NCI-H1417 treated with DMSO at 0.1 percent for 48 hours (cell line): ENCODE measurements at places on chromosomes 6 and 20.

GRCh38 chr20:4560667-4561066 is 161.0 kb upstream of the PRND start:
- DNase-seq = no peak

DNA sequence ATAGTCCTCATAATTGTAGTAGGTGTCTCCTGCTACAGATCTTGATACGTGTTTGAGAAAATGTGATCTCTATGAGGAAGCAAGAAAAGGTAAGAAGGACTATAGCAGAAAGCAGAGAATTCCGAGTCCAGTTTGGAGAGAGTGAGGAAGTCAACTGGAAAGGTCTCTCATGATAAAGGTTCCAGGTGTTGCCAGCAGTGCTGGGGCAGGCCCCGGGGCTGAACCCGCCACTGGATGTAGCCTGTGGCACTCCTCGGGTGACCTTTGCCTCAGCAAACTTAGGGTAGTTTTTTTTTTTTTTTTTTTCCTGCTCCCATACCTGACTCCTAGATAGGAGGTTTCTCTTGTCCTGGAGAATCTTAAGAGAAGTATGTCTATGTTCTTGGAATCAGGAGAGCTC is 62.8 kb downstream of the FAM120B start:
- no peak for DNase-seq

GRCh38 chr20:12053353-12053752 is 135.7 kb downstream of the BTBD3 start:
- DNase-seq = no peak

- peak; percentile 55 for DNase-seq
Observed at GRCh38 chr6:139029470-139030227, 1.1 kb downstream of the ABRACL start.

GRCh38 chr6:144744720-144745119 is 459.6 kb downstream of the UTRN start:
- DNase-seq = peak; percentile 37

DNA sequence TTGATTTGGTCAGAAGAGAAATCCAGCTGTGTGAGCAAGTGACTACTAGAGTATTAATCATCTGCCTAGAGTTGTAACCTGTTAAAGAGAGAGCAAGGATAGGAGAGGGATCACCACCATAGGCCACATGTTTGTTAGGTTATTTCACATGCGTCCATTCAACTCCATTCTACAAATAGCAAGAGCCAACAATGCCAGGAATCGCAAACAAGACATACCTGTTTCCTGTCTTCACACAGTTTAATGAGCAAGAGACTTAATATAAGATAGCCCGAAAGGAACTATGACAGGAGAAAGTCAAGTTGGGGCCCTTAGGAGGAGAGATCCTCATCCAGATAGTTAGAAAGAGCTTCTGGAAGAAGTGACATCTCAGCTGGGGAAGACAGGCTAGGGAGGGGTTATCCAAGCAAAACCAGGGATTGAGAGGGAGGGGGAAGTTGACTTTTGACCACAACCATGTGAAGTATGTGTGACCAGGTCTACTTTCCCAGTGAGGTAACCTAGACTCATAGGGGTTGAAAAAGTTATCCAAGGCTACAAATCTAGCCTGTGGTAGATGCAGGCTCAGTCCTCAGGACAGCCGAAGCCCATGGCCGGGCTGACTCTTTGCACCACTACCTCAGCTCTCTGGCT is 147.4 kb downstream of the ALDH8A1 start:
- DNase-seq = no peak

GRCh38 chr20:44633187-44633810 is 18.2 kb downstream of the ADA start:
- DNase-seq = no peak

DNA sequence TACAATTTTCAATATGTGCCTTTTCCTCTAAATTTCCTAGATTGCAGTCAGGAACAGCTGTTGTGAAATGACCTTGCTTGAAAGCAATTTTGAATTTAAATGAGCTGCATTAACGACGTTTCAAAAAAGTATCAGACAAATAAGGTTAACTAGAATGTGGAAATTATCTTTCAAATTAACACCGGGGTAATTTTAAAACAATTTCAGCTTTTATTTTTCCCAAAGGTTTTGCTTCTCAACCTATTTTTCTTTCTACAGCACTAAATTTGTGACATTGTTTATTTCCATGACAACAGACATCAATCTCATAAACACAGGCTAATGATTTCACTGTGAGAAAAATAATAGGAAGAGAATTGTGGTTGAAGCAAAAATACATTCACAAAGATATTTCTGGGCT is 38.5 kb downstream of the COL12A1 start:
- DNase-seq = no peak

DNA sequence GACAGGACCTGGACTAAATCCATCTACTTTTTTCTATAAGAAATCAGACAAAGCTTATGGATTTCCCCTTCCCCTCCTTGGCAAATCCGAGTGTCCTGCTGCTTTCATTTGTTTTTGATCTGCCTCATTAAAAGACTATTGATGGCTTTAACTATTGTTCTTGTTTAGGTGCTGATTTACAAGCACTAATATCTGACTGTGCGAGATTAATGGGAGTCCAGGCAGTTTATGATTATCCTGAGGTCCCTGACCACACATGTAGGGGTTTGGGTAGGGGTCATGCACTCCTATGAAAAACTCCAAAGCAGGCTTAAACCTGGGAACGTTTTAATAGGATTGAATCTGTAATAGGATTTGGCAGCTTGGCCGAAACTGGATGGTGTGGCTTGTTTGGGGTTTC is 317.5 kb upstream of the POU3F2 start:
- DNase-seq = no peak

- no peak for DNase-seq
Observed at GRCh38 chr20:39993742-39994141, 695.3 kb downstream of the MAFB start.

GRCh38 chr20:22918286-22918983 is 116.7 kb upstream of the SSTR4 start:
- peak; percentile 55 for DNase-seq

GRCh38 chr6:44504301-44504791 is 116.8 kb downstream of the CDC5L start:
- no peak for DNase-seq

- DNase-seq = no peak
Observed at GRCh38 chr6:16712931-16713484, 48.3 kb downstream of the ATXN1 start.

GRCh38 chr6:42727627-42728026 is 5.2 kb upstream of the PRPH2 start:
- no peak for DNase-seq

GRCh38 chr20:25126204-25127029 is 44.5 kb upstream of the VSX1 start:
- no peak for DNase-seq

GRCh38 chr6:90035047-90035723 is 140.9 kb downstream of the GJA10 start:
- no peak for DNase-seq
